GM04504 (cell line): ENCODE measurements at places on chromosomes 7 and 10.

- DNase-seq = no peak
Measured at GRCh38 chr7:116984917-116985316, 31.6 kb downstream of the ST7 start.

- peak; percentile 41 for DNase-seq
Measured at GRCh38 chr10:126904818-126905701, at the start of gene DOCK1. Gene DOCK1 (plus strand): TSS chr10:126905428. CDS start chr10:126905518, 90 bp downstream.

DNA sequence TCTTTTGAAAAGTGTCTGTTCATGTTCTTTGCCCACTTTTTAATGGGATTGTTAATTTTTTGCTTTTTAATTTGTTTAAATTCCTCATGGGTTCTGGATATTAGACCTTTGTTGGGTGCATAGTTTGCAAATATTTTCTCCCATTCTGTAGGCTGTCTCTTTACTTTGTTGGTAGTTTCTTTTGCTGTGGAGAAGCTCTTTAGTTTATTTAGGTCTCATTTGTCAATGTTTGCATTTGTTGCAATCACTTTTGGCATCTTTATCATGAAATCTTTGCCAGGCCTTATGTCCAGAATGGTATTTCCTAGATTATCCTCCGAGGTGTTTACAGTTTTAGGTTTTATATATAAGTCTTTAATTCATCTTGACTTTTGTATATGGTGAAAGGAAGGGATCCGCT is 23.9 kb upstream of the CYP2C19 start:
- no peak for DNase-seq

DNA sequence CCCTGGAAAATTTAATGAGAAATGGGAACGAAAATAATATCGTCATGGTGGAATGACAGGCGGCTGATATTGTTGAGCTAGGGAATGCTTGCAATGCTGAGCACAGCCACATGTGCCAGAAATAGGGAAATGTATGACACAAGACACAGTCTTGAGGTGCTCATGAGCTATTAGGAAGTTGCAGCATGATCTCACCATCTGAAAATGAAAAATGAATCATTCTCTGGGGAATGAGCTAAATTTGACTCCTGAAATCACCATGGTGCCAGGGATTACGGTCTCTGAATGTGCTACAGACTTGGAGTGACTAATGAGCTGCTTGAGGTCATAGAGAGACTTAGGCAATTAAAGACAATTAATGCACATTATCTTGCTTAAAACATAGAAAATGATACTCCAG is 845.0 kb downstream of the CNTNAP2 start:
- DNase-seq = peak; percentile 55

DNA sequence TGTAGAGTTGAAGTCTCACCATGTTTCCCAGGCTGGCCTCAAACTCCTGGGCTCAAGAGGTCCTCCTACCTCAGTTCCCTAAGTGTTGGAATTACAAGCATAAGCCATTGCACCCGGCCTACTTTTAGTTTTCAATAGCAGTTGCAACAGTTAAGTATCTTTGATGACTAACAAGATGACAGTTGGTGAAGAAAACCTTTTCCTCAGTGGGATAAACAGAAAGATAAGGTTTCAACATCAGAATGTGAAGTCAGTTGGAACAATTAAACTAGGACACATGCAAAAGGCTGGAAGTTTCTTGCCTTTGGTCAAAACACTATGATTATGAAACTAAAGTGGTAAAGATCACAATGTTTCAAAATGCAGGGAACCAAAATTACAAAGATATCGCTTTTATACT is 169.2 kb downstream of the ZNF438 start:
- peak; percentile 71 for DNase-seq

DNA sequence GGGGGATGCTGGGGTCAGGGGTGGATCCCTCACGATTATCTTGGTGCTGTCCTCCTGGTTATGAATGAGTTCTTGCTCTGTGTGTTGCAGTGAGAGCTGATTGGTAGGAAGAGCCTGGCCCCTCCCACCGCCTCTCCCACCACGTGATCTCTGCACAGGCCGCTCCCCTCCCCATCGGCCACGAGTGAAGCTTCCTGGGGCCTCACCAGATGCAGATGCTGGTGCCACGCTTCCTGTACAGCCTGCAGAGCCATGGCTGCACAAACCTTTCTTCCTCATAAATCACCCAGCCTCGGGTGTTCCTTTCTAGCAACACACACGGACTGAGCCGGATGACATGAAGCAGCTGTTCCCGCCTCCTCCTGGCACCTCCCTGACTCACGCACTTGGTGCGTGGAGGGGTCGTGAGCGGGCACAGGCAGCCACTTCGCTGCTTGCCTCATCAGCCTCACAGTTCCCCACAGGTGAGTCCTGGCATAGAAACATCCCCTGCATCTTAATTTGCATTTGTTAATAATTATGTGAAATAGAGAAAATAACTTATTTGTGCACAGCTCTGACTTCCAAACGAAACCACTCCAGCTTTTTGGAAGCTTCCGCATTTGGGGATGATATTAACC is 210.8 kb downstream of the ADARB2 start:
- DNase-seq = no peak

GRCh38 chr10:92923416-92923815 is 75.1 kb downstream of the EXOC6 start:
- no peak for DNase-seq

DNA sequence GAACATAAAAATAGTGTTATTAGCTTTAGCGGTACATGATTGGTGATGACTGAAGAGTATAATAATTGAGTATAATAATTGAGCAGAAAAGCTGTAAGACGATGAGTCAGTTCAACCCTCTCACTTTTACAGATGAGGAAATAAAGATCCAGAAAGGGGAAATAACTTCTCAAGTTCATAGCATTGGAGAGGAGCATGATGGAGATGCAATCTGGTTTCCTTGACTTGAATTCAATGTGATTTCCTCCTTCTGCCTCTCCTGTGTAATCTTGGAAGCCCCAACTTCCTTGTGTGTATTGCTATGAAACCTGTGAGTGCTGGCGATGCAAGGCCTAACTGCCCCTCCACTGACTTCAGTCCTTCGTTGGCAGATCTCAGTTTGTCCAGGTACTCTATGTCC is 265.1 kb downstream of the LRMDA start:
- DNase-seq = no peak

DNA sequence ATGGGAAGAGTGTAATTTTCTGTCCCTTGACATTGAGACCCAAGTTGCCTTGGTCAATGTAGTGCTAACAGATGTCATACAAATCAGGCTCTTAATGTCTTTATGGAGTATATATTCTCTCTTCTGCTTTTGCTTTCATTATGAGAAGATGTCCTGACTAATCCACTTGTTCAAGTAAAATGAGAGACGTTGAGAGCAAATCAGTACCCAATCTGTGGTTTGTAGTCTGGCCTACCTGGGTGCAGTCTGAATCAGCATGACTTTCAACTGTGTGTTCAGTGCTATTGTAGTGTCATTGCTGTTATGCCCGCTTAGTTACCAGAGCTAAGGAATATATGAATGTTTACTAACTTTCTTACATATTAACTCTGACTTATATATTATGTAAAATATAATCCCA is 612.4 kb downstream of the ANKRD7 start:
- DNase-seq = no peak

DNA sequence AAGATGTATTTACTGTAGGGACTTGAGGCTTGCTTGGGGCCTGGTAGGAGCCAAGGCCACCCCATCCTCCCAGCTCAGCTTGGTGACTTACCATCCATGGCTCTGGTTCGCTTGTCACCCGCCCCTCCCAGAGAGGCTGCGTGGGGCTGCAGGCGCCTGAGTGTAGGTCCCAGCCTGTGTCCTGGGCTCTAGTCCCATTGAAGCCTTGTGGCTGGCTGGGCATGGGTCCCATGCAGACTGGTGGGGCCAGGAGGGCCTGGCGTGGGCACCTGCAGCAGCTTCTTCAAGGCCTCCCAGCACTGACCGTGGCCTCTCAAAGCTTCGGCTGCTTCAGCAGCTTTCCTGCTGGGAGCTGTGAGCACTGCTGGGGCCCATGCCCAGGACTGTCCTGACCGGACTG is 118.1 kb downstream of the INPP5A start:
- DNase-seq = no peak

GRCh38 chr10:110864662-110865140 is 7.0 kb upstream of the PDCD4 start:
- DNase-seq = no peak

- DNase-seq = no peak
Measured at GRCh38 chr10:119654540-119654939, 3.4 kb downstream of the BAG3 start.

DNA sequence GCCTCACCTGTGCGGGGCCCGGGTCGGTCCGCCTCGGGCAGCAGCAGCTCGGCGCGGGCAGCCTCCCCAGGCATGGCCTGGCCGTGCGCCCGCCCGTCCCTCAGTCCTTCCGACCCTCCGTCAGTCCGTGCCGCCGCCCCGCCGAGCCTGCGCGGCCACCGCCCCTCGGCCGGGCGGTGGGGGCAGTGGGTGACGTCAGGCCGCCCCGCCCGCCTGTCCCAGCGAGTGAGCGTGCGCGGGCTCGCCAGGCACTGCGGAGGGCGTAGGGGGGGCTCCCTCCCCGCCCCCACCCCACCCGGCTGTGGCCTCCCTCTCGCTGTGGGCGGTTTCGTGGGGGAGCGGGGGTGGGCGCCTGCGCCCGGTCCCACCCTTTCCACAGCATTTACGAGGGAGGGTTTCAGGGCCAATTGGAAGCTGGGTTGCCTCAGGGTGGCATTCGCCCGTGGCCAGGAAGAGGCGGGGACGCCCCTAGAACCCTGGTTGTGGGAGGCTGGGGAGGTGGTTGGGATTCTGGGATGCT is at the start of gene NACAD:
NACAD (minus strand) TSS at position 149 of the 520 bp plus-strand sequence; CDS start at position 74, 75 bp downstream.
- DNase-seq = no peak

DNA sequence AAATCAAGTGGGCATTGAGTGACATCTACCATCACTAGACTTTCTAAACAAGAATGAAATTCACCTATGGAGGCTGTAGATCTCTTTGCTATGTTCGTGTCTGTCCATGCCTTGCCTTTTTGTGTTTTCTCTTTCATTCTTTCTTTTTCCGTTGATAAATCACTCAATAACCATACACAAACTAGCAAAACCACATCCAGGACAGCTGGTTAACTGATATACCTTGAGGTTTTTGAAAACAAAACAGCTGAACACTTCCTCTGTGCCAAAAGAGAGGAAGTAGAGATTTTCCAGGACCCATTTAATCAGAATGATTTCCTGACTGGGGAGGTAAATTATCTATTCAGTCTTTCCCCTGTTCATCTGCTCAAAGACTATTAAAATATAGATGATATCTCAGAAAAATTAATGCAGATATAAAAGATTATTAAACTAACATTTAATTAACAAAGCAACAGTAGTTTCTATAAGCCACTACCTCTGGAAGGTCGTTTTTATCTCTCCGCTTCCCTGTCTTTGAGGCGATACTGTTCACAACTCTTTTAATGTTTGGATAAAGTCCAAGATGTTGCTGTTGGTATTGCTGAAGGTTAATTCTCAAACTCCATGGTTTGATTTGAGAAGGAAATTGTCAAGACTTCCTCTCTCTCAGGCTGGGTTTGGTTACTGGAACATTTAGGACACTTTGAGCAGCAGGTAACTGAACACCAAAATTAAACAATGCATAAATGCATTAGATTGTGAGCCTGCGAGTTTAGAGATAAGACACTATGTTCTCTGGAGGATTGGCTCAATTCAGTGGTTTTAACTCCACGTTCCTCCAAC is 24.4 kb upstream of the C10orf67 start:
- no peak for DNase-seq

- no peak for DNase-seq
Measured at GRCh38 chr10:30017556-30017955, 41.8 kb downstream of the JCAD start.

DNA sequence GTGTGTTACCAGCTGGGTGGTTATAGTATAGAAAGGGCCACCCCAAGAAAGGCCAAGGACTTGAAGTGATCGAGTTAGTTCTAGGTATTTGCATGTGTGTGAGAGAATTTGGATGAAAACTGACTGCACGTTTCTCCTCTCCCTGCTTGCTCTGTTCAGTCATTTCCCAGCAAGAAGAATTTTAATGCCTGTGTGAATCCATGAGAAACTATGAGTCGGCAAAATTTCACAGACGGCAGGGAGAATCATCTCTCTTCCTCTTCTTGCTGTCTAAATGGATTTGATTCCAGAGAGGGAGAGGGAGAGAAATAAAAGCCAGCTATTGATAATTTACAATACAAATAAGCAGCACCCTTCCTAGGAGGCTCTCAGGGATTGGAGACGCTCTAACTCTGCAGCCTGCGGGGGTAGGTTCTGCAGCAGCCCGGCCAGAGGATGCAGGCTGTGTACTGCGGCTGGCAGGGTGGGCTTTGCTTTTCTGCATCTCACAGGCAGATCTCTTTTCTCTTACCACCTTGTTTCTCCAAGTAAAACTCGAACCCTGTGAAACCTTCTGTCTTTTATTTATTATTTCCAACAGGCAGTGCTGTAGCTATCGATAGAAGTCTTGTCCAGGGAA is 183.6 kb downstream of the TCF7L2 start:
- DNase-seq = peak; percentile 72

- DNase-seq = no peak
Measured at GRCh38 chr10:107072028-107072427, 92.5 kb downstream of the SORCS1 start.

GRCh38 chr10:58335306-58336005 is 650 bp downstream of the UBE2D1 start:
- no peak for DNase-seq

DNA sequence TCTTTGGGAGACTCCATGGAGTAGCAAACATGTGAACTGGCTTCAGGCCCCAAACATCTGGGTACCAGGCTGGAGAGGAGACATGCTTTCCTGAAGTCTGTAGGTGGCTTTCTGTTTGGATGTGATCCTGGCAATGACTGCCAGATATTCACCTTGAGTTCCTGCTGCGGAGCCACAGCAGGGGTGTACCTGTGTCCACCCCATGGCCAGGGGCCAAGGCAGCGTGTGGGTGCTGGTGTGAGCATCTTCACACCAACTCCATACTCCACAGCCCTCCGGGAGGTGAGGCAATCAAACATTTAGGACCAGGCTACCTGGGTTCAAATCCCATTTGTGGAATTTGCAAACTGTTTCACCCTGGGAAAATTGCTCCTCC is 113.0 kb downstream of the ADCY1 start:
- no peak for DNase-seq

DNA sequence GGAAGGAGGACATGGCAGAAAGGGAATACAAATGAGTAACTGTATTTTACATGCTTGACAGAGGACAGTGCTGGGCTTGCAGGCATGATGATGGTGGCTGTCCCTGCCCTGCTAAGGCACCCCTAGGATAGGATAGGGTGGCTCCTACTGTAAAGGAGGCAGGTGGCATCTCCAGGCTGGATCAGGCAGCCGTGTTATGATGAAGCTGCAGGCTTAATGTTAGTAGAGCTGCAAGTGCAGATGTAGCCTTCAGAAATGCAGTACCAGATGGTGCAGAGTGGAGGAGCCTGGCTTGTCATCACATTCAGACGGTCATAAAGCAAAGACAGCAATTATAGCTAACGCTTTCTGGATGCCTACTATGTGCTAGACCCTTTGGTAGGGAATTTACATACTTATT is 287.9 kb upstream of the PODXL start:
- no peak for DNase-seq

- peak; percentile 23 for DNase-seq
Measured at GRCh38 chr7:116249969-116250553, 39.7 kb downstream of the TES start.

GRCh38 chr7:108000875-108001763 is 1.8 kb downstream of the LAMB1 start:
- DNase-seq = no peak
